ENCODE measurements at places on chromosomes 2 and 18. TPM values are rescaled to one million over a fixed set of nuclear protein-coding genes. Genes with fewer than 3 reads are reported as not detected.

Gene MORN2
- 13.5 TPM for total RNA-seq

Gene FAM237A
- not detected for total RNA-seq

Gene TMEM150A
- total RNA-seq, result 17.2 TPM

Gene TWIST2
- total RNA-seq, result not detected

Gene MC4R
- total RNA-seq, result not detected

Gene AP1S3
- total RNA-seq, result 2.3 TPM

Gene ZNG1B
- 58.4 TPM for total RNA-seq

Gene MEX3C
- total RNA-seq, result 43.7 TPM

Gene FOXD4L1
- total RNA-seq, result 0.72 TPM

Gene SEPTIN10
- total RNA-seq, result not detected

Gene DUSP11
- 46.4 TPM for total RNA-seq

Gene MC5R
- total RNA-seq, result not detected
